ENCODE measurements at places on chromosomes 1 and 21.

GRCh38 chr21:36799869-36800268 lies 101.0 kb downstream of the SIM2 start:
- DNase-seq: no peak

DNA sequence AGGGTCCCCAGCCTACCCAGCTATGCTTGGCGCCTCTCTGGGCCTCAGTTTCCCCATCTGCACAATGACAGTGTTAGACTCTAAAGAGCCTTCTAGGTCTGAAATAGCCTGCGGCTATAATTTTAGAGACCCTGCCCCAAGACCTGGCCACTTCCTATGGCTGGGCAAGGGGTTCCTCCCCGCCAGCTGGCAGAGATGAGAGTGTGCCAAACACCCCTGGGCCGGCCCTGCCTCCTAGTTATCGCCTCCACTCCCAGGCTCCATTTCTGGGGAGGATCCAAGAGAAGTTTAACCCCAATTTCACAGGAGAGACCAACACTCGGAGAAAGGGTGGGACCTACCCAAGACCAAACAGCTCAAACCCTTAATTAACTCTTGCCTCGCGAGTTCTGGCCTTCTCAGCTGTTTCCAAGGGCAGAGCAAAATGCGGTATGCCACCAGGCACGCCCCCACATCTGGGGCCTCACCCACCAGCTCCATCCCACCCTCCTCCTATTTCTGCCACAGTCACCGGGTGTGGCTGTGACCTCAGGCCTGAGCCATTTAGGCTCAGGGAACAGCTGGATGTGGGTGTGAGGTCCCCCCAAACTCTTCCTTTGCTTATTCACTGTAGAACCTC lies 35.7 kb downstream of the TTC39A start:
- DNase-seq: no peak

- no peak for DNase-seq
These were observed 163.2 kb upstream of the HMCN1 start for GRCh38 chr1:185570962-185571361.

- DNase-seq: no peak
These were observed 119.3 kb downstream of the SYT2 start for GRCh38 chr1:202590975-202591411.

DNA sequence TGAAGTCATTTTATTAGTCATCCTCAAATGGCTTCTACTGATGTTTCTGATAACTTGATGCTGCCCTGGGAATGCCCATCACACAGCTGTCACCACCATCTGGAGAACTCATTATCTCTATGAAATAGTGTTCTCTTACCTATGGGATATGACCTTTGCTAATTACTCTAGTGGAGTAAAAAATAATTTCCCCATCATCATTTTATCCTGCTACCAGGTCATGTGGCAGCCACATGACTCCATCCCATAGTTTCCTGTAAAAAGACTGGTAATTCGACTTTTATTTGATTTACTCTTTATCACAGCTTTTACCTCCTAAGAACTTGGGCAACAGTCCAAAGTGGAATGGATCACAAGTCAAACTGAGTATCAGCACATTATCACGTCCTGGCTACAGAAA lies 76.1 kb upstream of the USP25 start:
- DNase-seq: no peak

Measured in NCI-H460 (cell line).